Mononuclear cell (primary cell): ENCODE measurements at places on chromosomes 12 and 14. TPM values are rescaled to one million over a fixed set of nuclear protein-coding genes. Genes with fewer than 3 reads are reported as not detected.

The TMED10 gene
- total RNA-seq: 180 TPM

The WDHD1 gene
- total RNA-seq: 2.1 TPM

The OAS1 gene
- total RNA-seq: 7.7 TPM

The SLC48A1 gene
- 3.8 TPM for total RNA-seq

The DHRS2 gene
- not detected for total RNA-seq

The TMEM179 gene
- not detected for total RNA-seq

The SYNDIG1L gene
- not detected for total RNA-seq

The C12orf54 gene
- total RNA-seq: not detected

The KRT72 gene
- 10.2 TPM for total RNA-seq

The PPP1R1A gene
- not detected for total RNA-seq

The CELA1 gene
- not detected for total RNA-seq

The NINJ2 gene
- 8.4 TPM for total RNA-seq

The GNB3 gene
- 0.21 TPM for total RNA-seq

The KRT4 gene
- total RNA-seq: not detected

The GARIN6 gene
- not detected for total RNA-seq

The DHRS1 gene
- total RNA-seq: 10.4 TPM

The SERPINA1 gene
- 453 TPM for total RNA-seq

The PPP2R5C gene
- 466 TPM for total RNA-seq

The GLIPR1L1 gene
- total RNA-seq: not detected
